ENCODE measurements at places on chromosomes 16 and 17. TPM values are rescaled to one million over a fixed set of nuclear protein-coding genes. Genes with fewer than 3 reads are reported as not detected.

The TM4SF5 gene
- 1.5 TPM for total RNA-seq

The SOST gene
- 0.24 TPM for total RNA-seq

The DNAH17 gene
- 38.5 TPM for total RNA-seq

The KRTAP9-4 gene
- not detected for total RNA-seq

The TBC1D3H gene
- total RNA-seq: 6.8 TPM

The SHBG gene
- total RNA-seq: 6.1 TPM

The ALDH3A2 gene
- total RNA-seq: 125 TPM

The SLC6A2 gene
- 3.5 TPM for total RNA-seq

The MPP2 gene
- 25.1 TPM for total RNA-seq

The ATP6V0A1 gene
- total RNA-seq: 143 TPM

The RPAIN gene
- 60.0 TPM for total RNA-seq

The PDIA2 gene
- 5.3 TPM for total RNA-seq

The TBX4 gene
- 1.5 TPM for total RNA-seq

The PRSS21 gene
- 62.5 TPM for total RNA-seq

The KRT9 gene
- total RNA-seq: 0.43 TPM

GRCh38 chr16:19672378-19672777, 45.6 kb downstream of the KNOP1 start:
- no peak for DNase-seq

- DNase-seq: no peak
These were observed 1.3 kb downstream of the RILP start for GRCh38 chr17:1648173-1648962.

DNA sequence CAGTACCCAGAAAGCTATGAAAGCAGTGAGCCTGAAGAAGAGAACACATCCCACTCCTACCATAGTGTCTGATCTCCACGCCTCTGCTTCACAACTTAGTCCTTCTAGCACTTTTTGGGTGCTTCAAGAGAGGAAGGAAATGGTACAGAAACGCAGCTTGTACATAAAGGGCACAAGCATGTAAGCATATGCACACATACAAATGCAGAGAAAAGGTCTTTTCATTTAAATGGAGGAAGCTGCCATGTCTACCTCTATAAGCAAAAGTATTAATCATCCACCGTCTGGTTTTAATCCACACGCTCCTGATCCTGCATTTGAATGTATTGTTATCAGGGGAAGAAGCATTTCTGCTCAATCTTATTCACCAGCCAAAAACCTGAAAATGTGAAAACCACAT, 100.7 kb downstream of the HIC1 start:
- DNase-seq: no peak

DNA sequence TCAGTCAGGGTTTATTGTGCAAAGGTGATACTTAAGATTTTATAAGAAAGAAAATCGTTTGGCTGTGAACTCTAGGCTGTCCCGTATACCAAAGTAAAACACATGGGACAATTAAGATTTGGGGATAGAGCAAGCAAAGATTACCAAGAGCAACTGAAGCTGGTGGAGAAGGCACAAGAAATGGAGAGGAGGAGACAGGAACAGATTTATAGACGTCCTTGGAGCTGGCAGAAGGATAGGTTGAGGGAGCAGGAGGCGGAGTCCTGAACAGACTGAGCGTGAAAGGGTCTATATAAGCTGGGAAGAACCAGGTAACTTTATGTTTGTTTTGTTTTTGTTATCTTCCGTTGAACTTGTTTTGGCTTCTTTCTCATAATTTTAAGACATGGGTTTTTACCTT, 3.8 kb downstream of the TNRC6C start:
- no peak for DNase-seq

GRCh38 chr17:66829883-66830282, 5.0 kb upstream of the CACNG5 start:
- DNase-seq: no peak

GRCh38 chr17:2087597-2088211, 32.8 kb downstream of the HIC1 start:
- no peak for DNase-seq

GRCh38 chr17:4540224-4540651, 14.9 kb downstream of the MYBBP1A start:
- no peak for DNase-seq

DNA sequence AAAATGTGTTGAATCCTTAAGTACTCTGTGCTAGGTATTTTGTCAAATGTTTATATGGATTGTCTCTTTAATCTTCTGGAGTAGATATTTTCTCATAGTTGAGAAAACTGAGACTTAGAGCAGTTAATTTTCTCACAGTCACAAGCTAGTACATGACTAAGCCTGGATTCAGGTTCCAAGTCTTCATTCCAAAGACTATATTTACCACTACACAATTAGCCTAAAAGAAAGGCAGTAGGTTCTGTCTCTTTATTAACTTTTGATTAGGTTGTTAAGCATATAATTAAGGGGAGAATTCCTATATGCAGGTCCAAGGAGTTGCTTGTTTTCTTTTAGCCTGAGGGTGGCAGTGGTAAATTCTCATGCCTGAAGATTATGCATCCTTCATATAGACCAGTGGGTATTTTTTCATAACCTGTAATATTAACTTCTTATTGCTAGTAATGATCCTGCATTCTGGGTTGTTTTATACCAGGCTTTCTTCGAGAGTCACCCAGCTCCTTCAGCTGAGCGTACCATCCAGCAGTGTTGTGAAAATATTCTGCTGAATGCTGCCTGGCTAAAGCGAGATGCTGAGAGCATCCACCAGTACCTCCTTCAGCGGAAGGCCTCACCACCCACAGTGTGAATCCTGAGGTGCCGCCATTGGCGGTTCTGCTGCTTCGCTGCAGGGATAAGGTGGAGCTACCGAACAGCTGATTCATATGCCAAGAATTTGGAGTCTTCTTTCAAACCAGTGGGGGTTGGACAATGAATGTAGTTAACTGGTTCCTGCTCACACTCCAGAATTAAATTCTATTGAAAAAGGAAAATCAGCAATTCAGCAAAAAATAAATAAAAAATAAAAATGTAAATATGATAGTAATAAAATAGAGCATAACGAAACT, 28.2 kb upstream of the KPNB1 start:
- DNase-seq: peak; percentile 30

DNA sequence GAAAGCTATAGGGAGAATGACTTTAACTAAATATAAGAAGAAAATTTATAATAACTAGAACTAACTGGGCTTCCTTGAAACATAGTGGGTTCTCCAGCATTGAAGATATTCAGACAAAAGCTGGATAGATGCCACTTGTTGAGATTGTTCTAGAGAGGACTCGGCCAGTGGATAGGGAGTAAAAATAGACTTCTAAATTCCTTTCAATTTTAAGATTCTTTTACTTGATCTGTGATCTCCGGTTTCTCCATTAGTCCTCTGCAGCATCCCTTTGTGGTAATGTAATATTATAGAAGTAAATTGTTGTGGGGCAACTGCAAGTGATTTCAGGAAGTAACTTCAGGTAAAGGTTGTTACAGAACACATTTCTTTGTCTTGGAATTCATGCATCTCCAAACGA, 10.3 kb upstream of the RARA start:
- DNase-seq: no peak

GRCh38 chr17:70658317-70658716, 489.0 kb downstream of the KCNJ2 start:
- no peak for DNase-seq

DNA sequence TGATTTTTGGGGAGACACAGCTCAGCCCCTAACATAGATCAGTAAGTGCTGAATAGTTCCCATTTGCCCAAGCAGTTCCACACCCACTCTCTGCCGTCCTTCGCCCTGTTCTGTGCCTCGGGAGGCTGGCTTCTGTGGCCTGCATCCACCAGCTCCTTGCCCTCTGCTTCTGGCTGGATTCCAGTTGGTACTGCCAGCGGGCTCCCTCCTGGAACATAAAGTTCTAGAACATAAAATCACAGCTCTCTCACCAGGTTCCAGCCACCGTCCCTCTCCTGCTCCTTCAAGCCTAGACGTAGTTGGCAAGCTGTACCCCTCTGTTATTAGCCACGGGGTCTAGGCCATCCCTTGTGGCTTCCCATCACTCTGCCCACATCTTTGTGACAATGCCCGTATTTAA, 3.9 kb upstream of the MRPS23 start:
- DNase-seq: peak; percentile 84

GRCh38 chr17:73357318-73357717, 45.5 kb upstream of the CDC42EP4 start:
- no peak for DNase-seq

- no peak for DNase-seq
These were observed 113.8 kb downstream of the SLC39A11 start for GRCh38 chr17:72978593-72979218.

DNA sequence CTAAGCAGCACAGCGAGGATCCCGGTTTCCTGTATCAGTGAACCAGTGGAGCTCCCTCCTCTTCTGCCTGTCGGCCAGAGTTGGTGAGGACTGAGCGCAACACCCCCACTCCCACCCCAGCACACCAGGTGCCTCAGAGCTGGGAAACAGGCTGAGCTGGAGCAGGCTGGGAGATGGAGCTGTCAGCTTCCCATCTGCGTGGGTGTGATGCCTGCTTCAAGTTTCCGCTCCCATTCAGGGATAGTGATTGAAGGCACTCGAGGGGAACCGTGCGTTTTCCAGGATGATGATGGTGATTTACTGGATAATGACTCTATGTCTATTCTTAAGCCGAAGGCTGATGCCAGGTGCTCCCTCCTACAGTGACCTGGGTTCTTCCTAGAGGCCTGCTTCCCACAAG, 144.5 kb downstream of the TMEM132E start:
- no peak for DNase-seq

GRCh38 chr17:29595107-29595942, 2.4 kb downstream of the ANKRD13B start:
- no peak for DNase-seq

- DNase-seq: no peak
These were observed 168.0 kb upstream of the IRX3 start for GRCh38 chr16:54454616-54455015.

- DNase-seq: no peak
These were observed 4.4 kb upstream of the RNF43 start for GRCh38 chr17:58421711-58422110.

GRCh38 chr16:50659806-50660205, 21.3 kb downstream of the SNX20 start:
- DNase-seq: no peak

DNA sequence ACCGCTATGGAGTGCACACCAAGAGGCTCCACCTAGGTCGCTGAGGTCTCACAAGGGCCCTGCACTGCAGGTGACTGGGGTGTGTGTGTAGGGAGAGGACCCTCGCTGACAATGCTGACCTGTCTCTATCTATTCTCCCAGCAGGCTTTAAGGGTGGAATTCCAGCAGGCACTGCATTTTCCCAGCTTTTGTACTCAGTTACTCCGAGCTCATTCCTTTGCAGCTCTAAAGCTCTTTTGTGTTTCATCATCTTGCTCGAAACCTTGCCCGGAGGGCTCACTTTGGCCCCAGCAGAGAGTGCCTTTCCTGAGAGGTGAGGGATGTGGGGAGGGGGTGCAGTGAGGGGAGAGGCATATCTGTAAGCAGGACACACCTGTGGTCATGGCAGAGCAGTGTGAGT, 39.3 kb downstream of the SMPD3 start:
- no peak for DNase-seq

GRCh38 chr16:54506741-54507500, 220.3 kb upstream of the IRX3 start:
- peak; percentile 45 for DNase-seq

DNA sequence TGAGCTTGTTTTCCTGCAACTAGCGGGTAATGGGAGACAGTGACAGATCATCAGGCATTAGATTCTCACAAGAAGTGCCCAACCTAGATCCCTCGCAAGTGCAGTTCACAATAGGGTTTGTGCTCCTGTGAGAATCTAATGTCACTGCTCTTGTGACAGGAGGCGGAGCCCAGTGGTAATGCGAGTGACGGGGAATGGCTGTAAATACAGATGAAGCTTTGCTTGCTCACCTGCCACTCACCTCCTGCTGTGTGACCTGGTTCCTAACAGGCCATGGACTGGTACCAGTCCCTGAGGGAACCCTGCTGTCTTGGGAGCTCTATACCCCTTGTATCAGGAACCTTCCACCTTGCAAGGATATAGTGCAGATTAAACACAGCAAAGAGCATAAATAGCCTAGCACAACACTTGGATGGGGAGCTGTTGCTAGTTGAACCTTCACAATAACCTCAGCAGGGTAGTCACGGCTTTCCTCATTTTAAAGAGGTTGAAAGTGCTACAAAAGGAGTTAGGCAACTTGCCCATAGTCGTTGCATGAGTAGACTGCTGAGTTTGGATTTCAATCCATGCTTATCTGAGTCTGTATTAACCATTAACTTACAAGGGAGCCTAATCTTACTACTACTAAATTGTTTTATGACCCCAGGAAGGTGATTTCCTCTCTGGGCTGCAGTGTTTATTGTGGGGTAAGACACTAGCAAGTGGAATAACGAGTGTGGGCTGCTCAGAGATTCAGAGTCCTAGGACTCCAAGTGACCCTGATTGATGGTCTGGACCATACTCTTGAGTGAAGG, 156.6 kb upstream of the ZFHX3 start:
- no peak for DNase-seq

- peak; percentile 62 for DNase-seq
These were observed 3.1 kb downstream of the RAB11FIP4 start for GRCh38 chr17:31394544-31394943.

DNA sequence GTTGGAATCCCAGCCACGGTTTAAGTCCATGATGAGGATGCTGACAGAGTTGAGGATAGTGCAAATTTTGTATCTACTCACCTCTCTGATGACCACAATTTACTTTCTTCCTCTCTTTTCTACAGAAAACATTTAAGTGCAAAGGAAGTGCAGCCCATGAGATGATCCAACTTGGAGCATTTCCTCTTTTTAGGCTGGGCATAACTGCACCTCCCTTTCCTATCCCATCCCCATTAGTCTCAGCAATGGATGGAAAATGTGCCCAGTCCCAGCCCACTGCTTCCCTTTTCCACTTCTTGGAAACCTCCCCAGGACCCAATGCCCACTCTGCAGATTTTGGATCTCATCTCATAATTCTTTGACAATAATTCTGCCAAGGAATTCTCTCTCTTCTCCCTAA, 16.6 kb upstream of the CCL8 start:
- DNase-seq: no peak

DNA sequence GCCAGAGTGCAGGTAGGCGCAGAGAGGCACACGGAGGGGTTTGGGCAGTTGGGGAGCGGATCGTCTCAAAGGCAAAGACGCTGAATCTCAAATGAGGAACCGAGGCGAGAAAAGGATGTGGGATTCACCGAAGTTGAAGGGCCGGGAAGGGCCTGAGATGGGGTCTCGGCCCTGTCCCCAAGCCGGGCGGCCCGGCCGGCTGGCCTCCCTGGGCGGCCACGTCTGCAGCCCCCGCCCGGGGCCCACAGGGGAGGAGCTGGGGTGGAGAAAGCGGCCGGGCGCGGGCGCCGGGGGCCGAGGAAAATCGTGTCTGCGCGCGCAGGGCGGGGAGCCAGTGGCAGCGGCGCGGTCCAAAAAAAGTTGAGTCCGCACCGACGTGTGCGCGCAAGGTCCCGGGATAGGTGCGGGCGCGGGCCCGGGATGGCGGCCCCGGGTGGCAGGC, 458 bp downstream of the SLC12A4 start:
- no peak for DNase-seq

- DNase-seq: no peak
These were observed 53.9 kb upstream of the CCL2 start for GRCh38 chr17:34201225-34201624.

DNA sequence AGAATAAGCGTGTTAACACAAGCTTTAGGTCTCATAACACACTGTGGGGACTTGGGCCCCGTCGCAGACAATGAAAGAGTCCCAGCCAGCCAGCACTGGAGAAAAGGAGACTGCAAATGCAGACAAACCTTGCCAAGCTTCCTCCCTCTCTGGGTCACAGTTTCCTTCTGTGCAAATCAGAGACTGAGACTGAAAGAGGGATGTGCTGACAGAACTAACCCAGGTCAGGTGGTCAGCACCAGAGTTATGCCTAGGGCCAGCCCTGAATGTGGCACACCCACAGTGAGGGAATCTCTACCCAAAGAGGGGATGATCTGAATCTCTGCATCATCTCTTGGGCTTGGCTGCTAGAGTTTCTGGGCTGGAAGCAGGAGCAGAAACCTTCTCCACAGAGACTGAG, 282.3 kb upstream of the CCL2 start:
- DNase-seq: no peak

Data from testis (tissue), 5 donors.